ENCODE measurements at places on chromosomes 3 and 15. TPM values are rescaled to one million over a fixed set of nuclear protein-coding genes. Genes with fewer than 3 reads are reported as not detected.

GRCh38 chr3:54733106-54734006 lies 194.5 kb downstream of the LRTM1 start:
- no peak for DNase-seq

DNA sequence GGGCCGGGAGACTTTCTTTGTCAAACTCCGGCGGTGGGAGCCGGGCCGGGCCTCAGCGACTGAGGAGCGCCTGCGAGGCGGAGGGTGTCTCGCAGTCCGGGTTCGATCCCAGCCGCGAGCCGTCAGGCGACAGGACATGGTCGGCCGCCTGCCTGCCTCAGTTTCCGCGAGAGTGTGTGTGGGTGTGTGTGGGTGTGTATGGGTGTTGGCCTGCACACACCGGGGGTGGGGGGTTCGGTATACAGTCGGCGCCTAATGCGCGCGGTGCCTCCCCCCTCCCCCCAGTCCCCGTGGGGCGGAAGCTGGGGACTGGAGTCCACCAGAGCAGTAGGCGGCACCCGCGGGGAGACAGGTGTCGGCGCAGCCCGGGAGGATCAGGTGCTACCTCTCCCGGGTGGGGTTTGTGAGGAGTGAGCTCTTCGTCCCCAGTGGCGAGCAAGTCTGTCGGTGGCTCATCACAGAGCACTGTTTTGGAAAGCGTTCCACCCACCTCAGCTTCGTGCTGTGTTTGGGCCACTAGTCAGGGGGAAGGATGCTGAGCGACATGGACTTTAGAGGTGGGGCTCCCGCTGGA lies 246.3 kb downstream of the GOLGA6L6 start:
- DNase-seq = peak; percentile 83

GRCh38 chr15:31396881-31397560 lies 70.4 kb downstream of the KLF13 start:
- peak; percentile 90 for DNase-seq

DNA sequence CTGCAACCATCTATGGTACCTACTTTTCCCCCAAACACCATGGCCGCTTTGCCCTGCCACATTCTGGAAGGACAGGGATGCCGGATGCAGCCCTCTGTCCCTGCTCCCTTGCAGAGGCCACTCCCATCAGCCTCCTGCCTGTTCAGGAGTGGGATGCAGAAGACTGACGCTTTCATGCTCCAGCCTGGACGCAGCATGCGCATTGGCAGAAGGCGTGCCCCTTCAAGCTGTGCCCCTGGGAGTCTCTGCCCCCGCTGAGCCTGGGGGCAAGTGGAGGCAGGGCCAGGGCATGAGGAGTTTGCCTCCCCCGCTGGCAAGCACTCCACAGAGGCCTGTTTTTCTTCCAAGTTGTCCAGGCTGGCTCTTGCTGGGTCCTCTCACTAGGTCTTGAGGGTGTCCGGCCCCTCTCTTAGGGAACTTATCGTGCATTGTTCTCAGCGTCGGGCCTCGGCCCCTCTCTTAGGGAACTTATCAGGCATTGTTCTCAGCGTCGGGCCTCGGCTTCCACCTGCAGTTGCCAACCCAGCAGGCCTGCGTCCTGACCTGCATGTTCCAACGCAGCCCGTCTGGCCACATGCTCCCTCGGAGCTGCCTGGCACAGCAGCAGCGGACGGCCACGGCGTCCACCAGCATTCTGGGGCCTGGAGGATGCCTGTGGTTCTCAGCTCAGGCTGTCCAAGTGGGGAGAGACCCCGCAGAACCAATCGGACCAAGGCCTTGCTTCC lies 14.6 kb upstream of the SNRPA1 start:
- peak; percentile 63 for DNase-seq

DNA sequence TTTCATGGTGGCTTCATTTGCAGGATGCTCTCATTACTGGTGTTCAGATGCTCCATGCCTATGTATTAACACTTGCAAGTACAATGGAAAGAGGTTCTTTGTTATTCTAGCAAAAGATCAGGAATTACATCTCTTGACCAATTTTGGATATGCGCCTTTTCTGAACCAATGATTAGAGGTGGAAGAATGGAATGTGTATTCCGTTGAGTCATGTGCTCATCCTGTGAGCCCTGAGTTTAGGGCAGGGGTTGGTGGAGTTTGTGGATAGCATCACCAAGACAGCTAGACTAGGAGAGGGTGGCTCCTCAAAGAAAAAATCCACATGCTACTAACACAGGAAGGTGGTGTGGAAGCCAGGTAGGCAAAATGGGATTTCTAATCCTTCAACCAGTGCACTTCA lies 80.7 kb upstream of the SLC25A26 start:
- no peak for DNase-seq

The SLITRK3 gene
- not detected for polyA plus RNA-seq

- no peak for DNase-seq
Measured at GRCh38 chr3:154304936-154305335, 19.4 kb downstream of the DHX36 start.

GRCh38 chr3:62570888-62571287 lies 197.5 kb upstream of the FEZF2 start:
- DNase-seq = no peak
